HAP-1 (cell line): ENCODE measurements at places on chromosomes 12 and 14.

GRCh38 chr12:46409342-46409741, 36.8 kb upstream of the SLC38A2 start:
- no peak for DNase-seq

- DNase-seq, result no peak
Measured at GRCh38 chr14:34616360-34616759, 13.6 kb downstream of the SNX6 start.

GRCh38 chr12:88113871-88114270, 28.0 kb downstream of the CEP290 start:
- DNase-seq, result no peak

DNA sequence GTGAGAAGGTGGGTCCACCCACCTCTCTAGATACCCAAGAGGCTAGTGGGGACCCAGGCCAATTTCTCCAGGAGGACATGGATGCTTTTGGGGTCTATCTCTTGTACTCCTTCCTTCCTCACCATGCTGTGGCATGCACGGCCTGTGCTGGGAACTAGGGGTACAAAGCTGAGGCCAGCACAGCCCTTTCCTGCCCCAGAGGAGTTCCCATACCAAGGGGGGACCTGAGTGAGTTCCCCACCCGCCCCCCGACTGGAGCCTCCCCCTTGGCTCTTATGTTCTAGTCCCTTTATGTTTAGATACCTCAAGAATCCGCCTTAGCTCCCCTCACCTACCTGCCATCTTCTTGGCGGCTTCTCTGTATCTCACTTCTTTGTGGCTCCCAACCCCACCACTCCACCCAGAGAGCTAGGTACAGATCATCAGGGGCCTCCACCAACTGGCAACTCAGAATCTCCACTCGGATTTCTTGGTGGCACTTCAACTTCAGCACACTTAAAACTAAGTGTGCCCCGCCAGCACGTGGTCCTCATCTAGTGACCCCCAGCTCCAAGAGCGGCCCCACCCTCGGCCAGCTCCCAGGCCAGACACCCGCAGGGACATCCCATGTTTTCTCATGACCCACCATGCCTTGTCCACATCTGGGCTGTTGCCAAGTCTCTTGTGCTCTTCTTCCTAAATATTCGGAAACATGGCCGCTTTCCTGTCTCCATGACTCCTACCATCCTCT, 115.2 kb upstream of the RTL1 start:
- no peak for DNase-seq

GRCh38 chr14:76699209-76699938, 61.9 kb upstream of the VASH1 start:
- no peak for DNase-seq

GRCh38 chr12:1847411-1847810, 27.0 kb downstream of the LRTM2 start:
- no peak for DNase-seq

GRCh38 chr12:16606991-16607390, 1.0 kb upstream of the LMO3 start:
- DNase-seq, result peak; percentile 28

GRCh38 chr14:20563971-20564370, 3.1 kb upstream of the RNASE9 start:
- no peak for DNase-seq

GRCh38 chr14:53979747-53980642, 23.4 kb upstream of the BMP4 start:
- DNase-seq, result no peak

GRCh38 chr14:90456551-90456950, 59.7 kb downstream of the CALM1 start:
- DNase-seq, result no peak

GRCh38 chr12:131489718-131490117, 221.2 kb upstream of the SFSWAP start:
- DNase-seq, result no peak

DNA sequence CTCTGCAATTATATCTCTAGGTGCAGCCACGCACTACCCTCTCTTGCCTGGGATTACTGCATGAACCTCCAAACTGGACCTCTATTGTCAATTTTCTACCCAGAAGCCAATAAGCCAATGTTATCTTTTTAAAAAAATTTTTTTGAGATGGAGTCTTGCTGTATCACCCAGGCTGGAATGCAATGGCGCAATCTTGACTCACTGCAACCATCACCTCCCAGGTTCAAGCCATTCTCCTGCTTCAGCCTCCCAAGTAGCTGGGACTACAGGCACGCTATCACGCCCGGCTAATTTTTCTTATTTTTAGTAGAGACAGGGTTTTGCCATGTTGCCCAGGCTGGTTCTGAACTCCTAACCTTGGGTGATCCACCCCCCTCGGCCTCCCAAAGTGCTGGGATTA, 11.2 kb upstream of the PXN start:
- DNase-seq, result no peak

DNA sequence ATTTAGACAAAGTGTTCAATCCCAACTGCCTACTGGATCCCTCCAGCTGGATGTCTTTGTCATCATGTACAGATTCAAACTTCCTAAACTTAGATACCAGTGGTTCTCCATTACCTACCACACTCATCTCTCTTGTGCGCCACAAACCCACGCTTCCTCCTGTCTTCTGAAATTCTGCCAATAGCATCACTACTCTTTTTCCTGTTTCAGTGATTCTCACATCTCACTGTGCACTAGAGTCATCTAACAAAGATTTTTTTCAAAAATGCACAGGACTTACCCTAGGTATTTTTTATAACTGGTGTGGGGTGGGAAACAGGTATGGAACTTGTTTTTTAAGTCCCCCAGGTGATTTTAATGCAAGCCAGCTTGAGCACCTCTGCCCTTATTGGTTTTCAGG, 5.9 kb downstream of the PSMB5 start:
- DNase-seq, result no peak

- no peak for DNase-seq
Measured at GRCh38 chr12:105278043-105278697, 42.2 kb upstream of the APPL2 start.

GRCh38 chr14:52876311-52876710, 74.5 kb downstream of the FERMT2 start:
- peak; percentile 53 for DNase-seq

DNA sequence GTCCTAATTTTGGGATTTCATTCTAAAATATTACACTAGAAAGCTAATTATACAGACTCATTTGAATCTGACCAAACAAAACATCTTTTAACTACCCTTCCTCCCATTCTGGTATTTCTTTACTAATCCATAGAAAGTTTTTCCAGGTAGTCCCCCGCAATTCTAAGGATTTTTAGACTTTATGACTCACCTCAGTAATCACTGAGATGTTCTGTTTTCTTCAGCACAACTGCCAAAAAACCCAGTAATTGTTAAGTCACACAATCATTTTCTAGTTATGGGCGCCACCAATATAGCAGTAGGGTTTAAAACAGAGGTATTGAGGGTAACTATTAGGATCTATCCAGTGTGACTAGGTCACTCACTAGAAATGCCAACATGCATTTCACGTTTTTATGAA, 1.6 kb upstream of the ARID4A start:
- no peak for DNase-seq

DNA sequence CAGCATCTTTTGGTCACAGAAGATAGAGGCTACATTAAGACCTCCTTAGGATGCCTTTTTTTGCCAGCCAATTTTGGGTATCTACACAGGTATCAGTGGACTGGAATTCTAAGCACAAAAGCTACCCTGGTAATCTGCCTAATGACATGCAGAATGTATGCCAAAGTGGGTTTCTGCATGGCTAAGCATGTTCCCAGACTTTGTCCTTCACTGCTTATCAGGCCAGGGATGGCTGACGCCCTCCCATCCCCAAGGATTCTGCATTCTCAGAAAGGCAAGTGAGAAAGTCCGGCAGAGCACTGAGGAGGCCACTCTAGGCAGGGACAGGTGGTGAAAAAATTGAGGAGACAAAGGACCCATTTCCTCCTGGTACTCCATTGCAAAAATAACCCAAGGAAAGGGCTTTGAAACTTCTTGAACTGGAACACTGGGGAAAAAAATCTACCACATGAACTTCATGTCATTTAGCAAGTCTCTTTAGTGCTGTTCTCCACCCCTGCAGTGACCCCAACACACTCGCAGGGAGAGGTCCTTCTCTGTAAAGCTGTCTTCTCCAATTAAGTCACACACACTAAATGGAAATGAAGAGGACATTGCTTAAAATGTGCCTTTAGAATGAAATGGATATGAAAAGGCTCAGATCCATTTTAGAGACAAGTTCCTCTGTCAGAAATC, 91.7 kb upstream of the MAX start:
- no peak for DNase-seq

- DNase-seq, result peak; percentile 64
Measured at GRCh38 chr12:55931780-55932550, 1.0 kb downstream of the DGKA start.

GRCh38 chr14:21069388-21070082, 569 bp upstream of the ARHGEF40 start:
- no peak for DNase-seq

DNA sequence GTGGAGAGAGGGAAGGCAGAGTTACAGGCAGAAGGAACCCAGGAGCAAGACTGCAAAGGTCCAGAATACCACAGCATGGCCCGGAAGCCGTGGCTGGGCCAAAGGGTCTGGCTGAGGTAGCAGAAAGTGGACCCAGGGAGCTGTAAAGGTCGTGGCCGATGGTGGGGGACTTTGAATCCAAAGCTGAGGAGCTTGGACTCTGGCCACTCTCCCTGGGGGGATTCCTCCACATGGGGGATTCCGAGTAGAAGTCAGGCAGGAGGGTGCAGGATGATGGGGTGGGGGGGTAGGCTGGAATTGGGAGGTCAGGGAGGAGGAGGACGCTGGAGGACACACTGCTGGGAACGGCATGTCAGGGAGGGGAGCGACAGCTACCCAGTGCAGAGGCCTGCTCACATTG, 125.2 kb downstream of the GCH1 start:
- no peak for DNase-seq

GRCh38 chr12:125185740-125186470, 120.7 kb downstream of the AACS start:
- DNase-seq, result peak; percentile 84

DNA sequence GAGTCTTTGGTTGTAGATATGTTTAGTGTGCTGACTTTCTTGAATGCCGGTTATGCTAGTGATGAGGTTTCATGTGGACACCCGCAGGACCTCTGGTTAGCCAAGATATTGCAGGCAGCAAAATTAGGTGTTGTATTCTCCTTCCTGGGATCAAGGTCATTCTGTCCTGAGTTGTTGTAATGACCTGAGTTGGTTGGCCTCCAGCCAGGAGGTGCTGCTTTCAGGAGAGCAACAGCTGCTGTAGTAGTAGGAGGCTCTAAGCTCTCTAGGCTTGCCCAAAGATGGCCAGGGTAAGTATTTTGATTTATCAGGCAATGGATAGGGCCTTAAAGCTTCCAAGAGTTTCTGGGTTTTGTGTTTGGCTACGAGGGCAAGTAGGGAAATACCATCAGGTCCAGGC, 56.0 kb upstream of the BDKRB2 start:
- DNase-seq, result no peak

GRCh38 chr14:52079239-52079959, 10.5 kb upstream of the NID2 start:
- DNase-seq, result no peak

- DNase-seq, result no peak
Measured at GRCh38 chr14:28375295-28375694, 391.3 kb upstream of the FOXG1 start.

DNA sequence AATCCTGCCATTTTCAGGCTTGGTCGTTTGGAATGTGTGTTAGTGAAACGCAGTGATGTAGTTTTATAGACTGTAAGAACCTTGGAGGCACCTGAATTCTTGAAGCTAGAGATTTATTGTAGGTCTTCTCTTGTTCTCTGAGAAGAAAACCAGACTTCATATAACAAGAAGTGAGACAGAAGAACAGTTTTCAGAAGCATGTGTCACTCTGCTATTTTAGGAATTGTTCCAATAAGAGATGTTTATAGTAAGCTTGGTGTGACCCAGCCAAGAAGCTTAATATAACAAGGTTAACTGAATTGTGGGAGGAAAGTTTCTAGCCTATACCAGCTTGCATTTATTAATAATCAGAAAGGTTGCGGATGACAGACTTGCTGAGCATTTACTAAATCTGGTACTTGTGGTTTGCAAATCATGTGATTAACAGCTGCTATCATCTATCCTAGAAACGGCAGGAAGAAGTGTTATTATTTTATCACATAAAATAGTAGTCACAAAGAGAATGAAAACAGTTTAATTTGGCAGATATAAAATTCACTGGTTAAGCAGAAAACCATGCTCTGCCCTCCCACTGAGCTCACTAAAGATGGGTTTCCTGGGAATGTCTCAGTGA, 49.2 kb upstream of the BCAT1 start:
- DNase-seq, result no peak

GRCh38 chr14:33938131-33938949, 12.5 kb downstream of the EGLN3 start:
- DNase-seq, result peak; percentile 90

GRCh38 chr12:131116468-131117117, 162.9 kb downstream of the ADGRD1 start:
- no peak for DNase-seq

- no peak for DNase-seq
Measured at GRCh38 chr12:121705514-121705913, 7.0 kb upstream of the TMEM120B start.

DNA sequence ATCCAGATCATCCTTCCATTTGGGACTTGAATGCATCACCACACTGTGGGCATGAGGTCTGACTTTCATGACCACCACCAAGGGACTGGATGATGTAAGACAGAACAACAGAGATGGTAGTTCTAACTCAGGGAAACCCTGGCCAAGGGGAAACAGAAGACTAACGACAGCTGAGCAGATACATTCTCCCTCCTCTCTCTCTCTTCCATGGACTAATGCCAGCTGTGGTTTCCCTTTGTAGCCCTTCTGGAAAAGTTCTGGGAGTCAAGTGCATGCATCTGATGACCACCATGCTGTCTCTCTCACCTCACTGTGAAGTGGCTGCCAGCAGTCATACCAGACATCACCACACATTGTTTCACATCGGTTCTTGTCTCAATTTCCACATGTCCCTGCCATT, 3.4 kb downstream of the TAS2R30 start:
- DNase-seq, result no peak

- DNase-seq, result no peak
Measured at GRCh38 chr14:21023174-21023573, 1.7 kb downstream of the NDRG2 start.

DNA sequence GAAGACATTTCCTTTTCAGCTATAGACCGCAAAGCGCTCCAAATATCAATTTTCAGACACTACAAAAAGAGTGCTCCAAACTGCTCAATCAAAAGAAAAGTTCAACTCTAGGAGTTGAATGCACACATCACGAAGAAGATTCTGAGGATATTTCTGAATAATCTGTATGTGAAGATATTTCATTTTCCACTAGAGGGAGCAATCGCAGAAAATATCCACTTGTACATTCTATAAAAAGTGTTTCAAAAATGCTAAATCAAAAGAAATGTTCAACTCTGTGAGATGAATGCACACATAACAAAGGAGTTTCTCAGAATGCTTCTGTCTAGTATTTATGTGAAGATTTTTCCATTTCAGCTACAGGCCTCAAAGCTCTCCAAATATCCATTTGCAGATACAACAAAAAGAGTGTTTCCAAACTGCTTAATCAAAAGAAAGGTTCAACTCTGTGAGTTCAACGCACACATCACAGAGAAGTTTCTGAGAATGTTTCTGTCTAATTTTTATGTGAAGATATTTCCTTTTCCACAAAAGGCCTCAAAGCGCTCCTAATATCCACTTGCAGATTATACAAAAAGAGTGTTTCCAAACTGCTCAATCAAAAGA, 643.8 kb upstream of the ALG10B start:
- no peak for DNase-seq

GRCh38 chr12:526089-526488, 66.3 kb downstream of the B4GALNT3 start:
- no peak for DNase-seq
